ENCODE measurements at places on chromosomes 2 and 18.

GRCh38 chr2:46812361-46813019 is 103.1 kb downstream of the MCFD2 start:
- no peak for DNase-seq

DNA sequence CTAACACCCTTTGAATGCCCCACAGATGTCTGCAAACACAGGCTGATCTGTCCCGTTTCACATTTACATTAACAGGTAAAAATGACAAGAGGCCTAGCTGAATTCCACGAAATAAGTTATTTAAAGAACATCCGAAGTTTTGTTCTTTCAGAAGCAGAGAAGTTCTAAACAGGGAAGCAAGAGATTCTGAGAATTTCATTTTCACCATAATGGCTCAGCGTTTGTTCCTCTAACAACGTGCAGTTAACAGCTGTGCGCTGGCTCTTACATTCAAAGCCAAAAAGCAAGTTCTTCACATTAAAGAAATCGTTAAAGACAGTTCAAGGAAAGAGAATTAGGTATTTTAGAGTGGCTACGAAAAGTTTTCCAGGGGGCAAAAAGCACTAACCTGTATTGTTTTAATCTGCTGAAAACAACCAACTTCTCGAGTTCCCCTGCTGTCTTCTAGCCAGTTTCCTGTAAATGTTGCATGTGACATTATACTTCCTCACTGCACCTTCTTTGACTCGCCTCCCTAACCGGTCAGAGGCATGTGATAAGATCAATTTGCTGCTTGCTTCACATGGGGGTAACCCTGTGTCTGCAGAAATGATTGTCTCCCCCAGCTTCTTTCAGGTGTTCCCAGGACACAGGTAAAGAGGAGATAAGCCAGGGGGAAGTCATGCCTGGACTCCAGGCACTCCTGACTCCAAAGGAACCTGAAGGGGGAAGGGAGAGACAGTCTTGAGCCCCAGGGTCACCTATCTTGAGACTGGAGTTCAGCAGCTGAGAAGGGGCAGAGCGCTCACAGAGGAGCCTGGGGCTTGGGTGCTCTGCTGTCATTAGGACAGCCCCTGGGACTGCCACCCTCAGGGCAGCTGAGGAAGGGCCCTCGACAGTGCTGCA is 36.8 kb upstream of the WIPF1 start:
- DNase-seq, result peak; percentile 37

- no peak for DNase-seq
These were observed 13.0 kb upstream of the HAT1 start for GRCh38 chr2:171909266-171909665.

GRCh38 chr18:39796393-39796792 is 2158.6 kb upstream of the PIK3C3 start:
- DNase-seq, result no peak

DNA sequence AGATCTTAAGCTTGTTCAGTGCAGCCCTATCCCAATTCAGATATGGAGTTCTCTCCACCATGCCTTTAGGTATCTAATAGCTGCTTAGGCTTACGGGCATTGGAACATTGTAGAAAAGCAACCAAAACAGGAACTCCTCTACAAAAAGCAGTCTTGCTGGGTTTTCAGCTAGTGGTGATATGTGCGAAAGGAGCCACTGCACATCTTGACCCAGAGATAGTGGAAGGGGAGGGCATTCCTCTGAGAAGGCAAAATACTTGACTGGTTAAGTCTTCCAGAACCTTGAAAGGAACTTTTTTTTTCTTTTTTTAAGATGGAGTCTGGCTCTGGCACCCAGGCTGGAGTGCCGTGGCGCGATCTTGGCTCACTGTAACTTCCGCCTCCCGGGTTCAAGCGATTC is 2.6 kb upstream of the TNFAIP6 start:
- no peak for DNase-seq

GRCh38 chr2:69060938-69061501 is 48.0 kb downstream of the ANTXR1 start:
- no peak for DNase-seq

GRCh38 chr2:64330281-64331113 is 123.5 kb upstream of the LGALSL start:
- DNase-seq, result peak; percentile 82

DNA sequence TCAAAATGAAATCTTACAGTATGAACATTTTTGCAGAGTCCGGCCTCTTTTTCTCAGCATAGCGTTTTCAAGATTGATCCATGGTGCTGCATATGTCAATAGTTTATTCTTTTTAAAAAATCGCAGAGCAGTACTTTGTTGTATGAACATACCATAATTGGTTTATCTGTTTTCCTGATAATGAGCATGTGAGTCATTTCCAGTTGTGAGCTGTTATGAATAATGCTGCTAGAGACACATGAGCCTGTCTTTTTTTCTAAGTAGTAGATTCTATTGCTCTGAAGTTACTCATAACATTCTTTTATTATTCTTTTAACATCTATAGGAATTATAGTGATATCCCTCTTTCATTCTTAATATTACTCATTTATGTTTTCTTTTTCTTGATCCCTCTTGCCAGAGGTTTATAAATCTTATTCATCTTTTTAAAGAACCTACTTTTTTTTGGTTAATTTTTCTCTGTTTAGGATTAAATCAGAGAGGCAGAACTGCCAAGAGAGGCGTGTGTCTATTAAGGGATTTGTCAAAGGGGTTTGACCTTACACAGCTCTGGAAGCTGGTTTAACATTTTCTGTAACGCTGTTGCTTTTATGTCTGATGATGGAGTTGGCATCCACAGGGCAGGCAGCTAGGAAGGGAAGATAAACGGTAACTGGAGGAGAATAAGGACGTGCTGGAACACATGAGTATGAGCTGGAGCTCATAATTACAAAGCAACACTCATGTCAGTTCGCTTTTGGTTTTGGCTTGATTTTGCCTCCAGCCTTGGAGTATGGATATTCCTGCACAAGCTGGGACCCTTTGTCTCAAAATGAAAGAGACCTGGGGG is 47.4 kb downstream of the MGAT5 start:
- no peak for DNase-seq

GRCh38 chr2:219569635-219570034 is 1.7 kb downstream of the OBSL1 start:
- DNase-seq, result no peak

DNA sequence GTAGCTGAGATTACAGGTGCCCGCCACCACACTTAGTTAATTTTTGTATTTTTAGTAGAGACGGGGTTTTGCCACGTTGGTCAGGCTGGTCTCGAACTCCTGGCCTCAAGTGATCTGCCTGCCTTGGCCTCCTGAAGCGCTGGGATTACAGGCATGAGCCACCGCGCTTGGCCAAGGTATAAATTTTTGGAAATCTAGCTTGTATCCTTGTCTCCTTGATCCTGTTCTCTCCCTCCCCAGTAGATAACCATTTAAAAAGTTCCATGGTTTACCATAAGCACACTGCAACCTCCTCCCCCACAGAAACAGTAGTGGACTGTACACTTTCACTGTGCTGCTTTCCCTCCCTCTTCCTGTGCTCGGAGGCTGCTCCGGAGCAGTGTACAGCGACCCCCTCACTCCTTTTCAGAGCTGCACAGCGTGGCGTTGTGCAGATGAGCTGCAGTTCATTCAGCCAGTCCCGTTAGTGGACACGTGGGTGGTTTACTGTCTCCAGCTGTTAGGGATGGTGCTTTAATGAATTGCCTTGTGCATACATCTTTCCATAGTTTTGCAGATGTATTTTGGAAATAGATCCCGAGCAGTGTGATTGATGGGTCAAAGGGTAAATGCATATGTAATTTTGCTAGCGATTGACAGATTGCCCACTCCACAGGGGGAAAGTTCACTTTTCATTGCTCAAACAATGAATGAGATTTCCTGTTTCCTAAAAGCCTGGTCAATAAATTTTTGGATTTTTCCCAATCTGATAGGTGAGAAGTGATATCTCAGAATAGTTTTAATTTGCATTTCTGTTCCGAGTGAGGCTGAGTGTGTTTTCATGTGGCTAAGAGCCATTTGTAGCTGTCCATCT is 14.8 kb downstream of the ASB1 start:
- no peak for DNase-seq

- no peak for DNase-seq
These were observed 80.5 kb upstream of the CAVIN2 start for GRCh38 chr2:191927319-191927867.

DNA sequence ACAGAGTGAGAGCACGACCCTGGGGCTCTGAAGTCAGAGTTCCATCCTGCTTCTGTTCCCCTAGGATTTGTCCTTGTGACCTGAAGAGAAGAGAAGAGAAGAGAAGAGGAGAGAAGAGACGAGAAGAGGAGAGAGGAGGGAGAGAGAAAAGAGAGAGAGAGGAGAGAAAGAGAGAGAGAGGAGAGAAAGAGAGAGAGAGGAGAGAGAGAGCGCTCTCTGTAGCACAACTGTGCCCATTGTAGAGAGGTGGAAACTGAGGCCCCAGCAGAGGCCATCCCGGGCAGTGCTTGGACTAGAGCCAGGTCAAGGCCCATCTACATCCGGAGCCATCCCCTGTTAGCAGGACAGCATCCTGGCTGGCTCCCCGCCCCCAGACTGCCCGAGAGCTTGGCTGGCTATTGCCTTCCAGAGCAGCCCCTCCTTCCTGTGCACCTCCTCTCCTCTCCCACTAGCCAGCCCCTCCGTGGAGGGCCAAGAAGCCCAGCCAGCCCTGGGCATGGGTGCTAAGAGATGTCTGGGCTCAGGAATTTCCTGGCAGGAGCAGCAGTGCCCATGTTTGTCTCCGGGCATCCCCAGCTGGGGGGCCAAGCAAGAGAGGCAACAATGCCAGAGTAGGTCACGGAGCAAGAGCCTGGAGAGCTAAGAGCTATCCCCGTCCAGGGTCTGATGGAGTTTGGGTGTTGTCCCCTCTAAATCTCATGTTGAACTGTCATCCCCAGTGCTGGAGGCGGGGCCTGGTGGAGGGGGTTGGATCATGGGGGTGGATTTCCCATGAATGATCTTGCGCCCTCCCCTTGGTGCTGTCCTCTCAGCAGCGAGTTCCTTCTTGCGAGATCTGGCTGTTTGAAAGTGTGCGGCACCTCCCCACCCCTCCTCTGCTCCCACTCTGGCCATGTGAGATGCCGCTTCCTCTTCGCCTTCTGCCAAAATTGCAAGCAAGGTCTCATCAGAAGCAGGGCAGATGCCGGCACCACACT is 18.2 kb upstream of the GPR55 start:
- DNase-seq, result no peak

DNA sequence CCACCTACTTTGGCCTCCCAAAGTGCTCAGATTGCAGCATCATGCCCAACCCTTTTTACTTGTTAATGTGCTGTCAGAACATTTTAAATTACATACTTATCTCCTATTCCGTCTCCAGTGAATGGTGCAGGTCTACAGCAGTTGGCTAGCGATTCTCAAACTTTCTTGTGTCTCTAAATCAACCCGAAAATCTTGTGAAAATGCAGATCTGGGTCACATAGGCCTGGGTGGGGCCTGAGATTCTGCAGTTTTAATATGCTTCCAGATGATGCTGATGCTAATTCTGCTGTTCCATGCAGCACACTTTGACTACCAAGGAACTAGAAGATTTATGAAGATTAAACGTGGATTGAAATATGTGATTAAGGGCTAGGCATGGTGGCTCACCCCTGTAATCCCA is 14.8 kb upstream of the ACSL3 start:
- DNase-seq, result no peak

DNA sequence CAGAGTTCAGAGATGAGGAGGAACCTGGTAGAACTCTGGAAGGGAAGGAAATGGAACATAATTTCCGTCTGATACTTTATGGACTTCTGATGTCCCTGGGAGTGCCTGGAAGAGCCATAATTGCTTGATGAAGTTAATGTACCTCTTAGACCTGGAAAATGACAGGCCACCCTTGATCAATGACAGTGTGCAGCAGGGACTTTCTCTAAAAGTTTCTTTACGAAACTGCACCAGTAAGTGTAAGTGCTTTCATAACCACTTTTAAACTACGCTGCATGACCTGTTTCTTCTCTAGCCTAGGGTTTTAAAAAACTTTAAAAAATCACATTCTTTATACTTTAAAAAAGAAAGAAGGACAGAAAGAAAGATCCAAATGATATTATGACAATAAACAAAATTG is 164.5 kb downstream of the LPIN1 start:
- DNase-seq, result no peak

Measured in activated CD4-positive, alpha-beta T cell treated with anti-CD3 and anti-CD28 coated beads, Interleukin-2, amount 50 U/mL, for 1 hour (primary cell).